Activated CD8-positive, alpha-beta memory T cell treated with anti-CD3 and anti-CD28 coated beads for 1 hour (primary cell): ENCODE measurements at places on chromosomes 11 and 22.

DNA sequence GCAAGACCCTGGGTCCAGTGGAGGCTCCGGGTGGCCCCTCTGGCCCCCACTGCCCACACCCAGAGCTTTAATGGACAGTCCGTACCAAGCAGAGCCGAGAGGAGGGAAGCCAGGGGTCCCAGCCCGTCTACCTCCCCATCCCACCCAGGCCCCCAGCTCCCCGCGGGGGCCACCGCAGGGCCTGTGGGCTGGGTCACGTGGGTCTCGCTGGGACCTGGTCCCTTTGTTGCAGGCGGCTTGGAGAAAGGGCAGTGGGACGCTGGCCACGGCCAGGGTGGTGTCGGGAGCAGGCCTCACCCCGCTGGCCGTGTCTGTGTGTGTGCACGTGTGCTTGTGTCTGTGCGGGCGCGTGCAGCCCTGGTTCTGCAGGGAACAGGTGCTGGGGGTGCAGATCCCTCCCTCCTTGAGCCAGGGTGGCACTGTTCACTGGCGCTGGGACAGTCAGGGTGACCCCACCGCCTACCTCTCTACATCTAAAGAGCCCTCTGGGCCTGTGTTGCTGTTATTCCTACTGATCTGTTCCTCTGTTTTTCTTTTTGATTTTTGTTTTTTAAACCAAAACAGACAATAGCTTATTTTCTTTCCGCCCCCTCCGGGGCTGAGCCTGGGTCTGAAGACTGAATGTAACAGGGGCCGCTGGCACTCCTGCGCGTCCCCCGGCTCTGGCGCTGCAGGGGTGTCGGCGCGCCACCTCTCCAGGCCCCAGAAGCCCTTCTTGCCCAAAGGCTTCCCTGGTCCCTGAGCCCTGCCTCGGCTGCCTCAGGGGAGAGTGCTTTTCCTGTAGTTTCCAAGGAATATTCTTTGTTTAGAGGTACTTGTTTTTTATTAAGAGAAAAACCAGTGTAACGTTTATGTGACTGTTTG lies 20.1 kb upstream of the TMEM191C start:
- no peak for DNase-seq

DNA sequence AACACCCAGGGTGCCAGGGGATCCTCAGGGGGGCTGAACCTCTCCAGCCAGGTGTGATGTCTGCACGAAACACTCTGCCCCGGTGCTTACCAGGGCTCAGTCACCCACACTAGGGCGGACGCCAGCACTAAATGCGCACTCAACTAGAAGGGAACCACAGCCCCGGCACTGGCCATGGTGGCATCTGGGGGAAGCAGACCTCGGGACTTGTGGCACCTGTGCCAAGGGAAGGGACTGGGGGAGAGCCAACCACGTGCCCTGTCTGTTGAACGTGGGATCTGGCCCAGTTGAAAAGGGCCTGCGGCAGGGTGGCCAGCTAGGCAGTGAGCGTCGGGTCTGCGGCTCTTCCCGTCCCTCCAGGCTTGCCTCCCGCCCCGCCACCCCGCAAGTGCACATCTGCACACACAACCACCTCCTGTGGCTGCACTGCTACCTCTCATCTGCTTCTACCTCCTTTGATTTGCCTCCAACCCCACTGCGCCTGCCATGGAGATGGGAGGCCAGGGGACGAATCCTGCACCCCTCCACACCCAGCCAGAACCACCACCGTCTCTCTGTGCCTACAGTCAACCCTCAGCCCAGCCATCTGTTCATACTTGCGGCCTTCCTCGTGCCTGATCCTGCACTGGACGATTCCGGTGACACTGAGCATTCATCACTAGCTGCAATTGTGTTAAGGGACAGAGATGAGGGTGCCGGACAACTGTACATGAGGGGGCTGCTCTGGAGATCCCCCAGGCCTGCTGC lies 15.0 kb upstream of the MOB2 start:
- DNase-seq = no peak

DNA sequence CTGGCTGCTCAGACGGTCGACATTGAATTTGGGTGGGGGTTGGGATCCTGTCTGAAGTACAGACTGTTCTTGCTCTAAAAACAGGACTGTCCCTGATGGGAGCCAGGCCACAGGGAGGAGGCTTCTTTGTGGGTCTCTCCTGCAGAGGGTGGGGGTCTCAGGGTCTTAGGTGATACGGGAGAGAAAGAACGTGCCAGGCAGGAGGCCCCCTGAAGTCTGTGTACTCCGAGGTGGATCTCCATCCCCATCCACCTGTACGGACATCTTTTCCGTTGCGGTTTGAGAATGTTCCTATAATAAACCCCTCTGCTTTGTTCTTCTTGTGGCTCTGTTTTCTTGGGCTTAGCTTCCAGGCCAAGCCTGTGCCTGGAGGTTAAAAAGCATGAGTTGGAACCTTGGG lies 15.9 kb downstream of the PSMD13 start:
- no peak for DNase-seq

GRCh38 chr11:1937616-1938342 lies 9.4 kb upstream of the MRPL23 start:
- DNase-seq = no peak

- no peak for DNase-seq
These were observed 31.4 kb downstream of the PPIL2 start for GRCh38 chr22:21697021-21697771.

GRCh38 chr11:20363149-20363499 lies 390 bp upstream of the HTATIP2 start:
- DNase-seq = no peak

DNA sequence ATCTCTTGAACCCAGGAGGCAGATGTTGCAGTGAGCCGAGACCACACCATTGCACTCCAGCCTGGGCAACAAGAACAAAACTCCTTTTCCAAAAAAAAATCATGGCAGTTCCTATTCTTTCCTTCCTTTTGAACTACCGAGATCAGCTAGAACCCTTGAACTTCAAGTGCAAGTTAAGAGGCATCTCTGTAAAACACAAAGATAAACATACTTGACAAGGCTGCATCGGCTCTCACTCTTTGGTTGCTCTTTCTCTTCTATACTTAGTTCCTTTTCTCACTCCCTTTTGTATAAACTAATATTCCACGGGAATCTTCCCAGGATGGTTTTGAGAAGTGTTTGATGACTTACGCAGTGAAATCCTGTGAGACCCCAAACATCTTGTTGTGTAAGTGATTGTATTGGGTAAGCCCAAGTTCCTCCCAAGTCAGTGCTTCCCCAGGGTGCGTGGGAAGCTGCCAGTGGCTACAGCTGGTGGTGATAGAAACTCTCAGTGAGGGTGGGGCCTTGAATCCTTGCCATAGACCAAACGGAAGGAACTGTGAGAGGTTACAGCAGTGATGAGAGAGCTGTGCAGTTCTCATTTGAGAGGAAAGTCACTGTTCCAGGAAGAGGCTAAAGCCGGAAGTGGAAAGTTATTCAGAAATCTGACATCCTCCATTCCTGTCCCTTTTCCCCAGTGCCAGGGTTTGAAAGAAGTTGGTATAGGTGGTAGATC lies 24.1 kb upstream of the CDC42EP2 start:
- no peak for DNase-seq

GRCh38 chr11:118886681-118887111 lies 3.0 kb downstream of the CXCR5 start:
- DNase-seq = no peak

DNA sequence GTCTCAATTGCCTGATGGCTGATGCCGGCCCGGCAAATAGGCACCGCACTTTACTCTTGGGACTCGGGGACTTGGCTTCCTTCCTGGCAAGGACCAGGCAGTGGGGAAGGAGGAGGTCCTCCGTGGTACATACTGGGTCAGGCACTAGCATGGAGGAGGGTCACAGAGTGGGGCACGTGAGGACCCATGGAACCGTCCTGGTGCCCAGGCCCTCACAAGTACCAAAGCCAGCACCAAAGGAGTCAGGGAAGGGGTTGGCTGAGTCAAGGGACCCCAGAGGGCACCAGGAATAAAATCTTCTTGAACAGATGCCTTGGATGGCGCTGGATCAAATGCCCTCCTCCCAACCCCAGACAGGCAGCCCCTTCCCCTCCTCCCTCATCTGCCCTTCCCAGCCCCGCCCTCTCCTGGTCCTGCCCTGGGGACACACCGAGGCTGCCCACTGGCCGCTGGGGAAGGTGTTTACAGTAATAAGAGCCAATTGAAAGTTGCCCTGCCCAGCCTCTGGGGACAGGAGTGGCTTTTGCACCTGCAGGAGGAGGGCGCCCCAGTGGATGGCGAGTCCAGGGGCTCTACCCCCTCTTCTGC lies 5.6 kb upstream of the CARNS1 start:
- DNase-seq = no peak

DNA sequence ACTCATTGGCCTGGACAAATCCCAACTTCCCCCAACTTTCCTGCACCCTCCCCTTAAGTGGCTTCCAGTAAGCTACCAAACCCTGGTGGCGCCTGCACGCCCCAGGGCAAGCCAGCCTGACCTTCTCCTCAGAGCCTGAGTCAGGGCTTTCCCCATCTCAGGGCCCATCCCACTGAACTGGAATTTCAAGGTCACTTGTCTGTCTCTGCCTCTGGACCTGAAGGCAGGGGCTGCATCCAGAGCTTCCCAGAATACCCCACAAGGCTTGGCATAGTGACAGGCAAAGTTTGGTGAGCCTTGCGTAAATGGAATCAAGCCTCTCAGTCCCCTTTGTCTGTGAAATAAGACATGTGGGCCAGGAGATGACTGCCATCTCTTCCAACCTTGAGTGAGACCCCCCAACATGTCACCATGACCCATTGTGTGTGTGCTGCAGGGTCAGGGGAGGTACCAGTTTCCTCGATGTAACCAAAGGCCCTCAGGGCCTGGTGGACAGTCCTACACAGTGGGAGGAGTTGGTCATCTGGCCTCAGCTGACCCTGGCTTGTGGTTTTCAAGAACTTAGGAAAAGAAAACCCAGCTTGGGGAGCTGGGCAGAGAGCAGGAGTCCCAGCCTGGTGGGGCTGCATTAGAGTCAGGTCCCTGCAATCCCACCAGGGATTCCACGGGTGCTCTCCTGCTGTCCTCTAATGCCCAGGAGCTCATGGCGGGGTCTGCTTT lies 8.9 kb downstream of the ALX4 start:
- DNase-seq = no peak
